ENCODE measurements at places on chromosomes 13 and 19. TPM values are rescaled to one million over a fixed set of nuclear protein-coding genes. Genes with fewer than 3 reads are reported as not detected.

ZNF285 gene
- total RNA-seq: 1.3 TPM

ZNF506 gene
- total RNA-seq: 23.6 TPM

APOC1 gene
- total RNA-seq: 22.9 TPM

GRIK5 gene
- 10.3 TPM for total RNA-seq

IL17D gene
- total RNA-seq: 1.4 TPM

ZNF570 gene
- 9.4 TPM for total RNA-seq

MAP4K1 gene
- total RNA-seq: 1.5 TPM

CKAP2 gene
- 120 TPM for total RNA-seq

RASGRP4 gene
- 0.73 TPM for total RNA-seq

GRCh38 chr19:30070198-30070967 lies 128.3 kb downstream of the URI1 start:
- DNase-seq: peak; percentile 72

DNA sequence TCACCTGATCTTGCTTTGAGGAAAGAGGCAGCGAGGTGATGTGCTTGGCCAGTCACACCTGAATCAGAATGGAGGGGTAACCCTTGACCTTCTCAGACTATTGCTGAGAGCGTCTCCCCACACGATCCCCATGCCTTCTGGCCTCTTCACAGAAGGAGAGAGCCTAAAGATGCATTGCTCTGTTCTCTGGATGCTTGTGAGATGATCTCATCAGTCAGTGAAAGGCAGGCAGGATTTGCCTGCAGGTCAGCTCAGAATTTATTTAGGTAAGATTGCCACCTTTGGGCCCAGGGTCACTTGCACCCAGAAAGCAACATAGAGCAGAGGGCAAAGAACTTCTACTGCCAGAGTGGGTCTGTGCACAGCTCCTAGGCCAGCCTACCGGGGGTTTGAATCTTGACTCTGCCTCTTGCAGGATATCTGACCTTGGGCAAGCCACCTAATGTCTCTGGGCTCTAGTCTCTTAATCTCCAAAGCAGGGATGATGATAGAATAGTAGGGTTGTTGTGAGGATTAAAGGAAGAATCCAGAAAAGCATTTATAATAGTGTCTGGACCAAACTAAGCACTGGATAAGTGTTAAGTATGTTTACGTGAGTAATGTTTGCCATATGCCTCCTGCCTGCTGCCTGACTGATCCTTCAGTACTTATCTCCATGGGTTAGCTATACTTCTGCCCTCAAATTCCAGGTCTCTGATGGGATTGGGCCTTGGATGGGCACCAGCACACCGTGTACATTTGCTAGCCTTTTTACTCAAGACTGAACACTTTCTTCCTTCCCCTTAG lies 8.4 kb upstream of the FLT1 start:
- no peak for DNase-seq

DNA sequence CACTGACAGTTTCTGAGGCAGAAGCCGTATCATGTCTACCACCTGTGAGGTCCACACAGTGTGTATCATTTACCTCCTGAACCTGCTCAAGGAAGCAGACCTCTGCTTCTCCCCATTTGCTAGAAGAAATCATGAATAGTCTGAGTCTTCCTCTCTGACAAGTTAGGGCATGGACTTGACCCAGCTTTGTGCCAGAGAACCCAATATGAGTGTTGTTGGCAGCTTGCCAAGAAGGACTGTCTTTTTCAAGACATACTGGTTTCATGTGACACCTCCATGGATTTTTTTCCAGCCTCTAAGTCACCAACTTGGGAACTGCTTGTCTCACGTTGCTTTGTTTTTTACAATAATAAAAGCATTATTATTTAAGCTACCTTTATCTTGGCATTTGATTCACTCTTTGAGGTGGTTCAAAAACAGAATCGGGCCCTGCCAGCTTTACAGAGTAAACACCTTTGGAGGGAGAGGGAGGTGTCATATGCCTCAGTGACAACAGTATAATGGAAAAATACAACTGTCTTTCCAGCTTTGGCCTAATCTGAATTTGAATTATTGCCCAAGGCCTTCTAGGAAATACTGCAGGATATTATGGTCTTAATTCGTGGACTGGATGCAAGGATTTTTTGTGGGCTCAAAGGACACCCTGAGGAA lies 9.6 kb downstream of the ZNF211 start:
- DNase-seq: no peak

DNA sequence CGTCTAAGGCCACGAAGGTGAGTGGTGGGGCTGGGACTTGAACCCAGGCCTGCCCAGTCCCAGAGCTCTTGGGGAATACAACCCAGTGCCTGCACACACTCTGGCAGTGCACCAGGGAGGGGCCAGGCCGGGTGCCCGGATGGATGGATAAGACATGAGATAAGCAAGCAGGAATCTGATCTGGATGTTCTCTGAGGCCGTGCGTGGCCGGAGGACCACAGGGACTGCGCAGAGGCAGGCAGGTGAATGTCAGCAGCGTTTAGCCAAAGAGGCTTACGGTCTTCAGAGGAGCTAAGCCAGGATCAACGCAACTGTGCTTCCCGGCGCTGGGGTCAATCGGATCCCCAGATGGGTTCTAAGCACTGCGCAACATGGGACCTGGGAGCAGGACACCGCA lies 1.5 kb downstream of the ZNF787 start:
- peak; percentile 26 for DNase-seq

DNA sequence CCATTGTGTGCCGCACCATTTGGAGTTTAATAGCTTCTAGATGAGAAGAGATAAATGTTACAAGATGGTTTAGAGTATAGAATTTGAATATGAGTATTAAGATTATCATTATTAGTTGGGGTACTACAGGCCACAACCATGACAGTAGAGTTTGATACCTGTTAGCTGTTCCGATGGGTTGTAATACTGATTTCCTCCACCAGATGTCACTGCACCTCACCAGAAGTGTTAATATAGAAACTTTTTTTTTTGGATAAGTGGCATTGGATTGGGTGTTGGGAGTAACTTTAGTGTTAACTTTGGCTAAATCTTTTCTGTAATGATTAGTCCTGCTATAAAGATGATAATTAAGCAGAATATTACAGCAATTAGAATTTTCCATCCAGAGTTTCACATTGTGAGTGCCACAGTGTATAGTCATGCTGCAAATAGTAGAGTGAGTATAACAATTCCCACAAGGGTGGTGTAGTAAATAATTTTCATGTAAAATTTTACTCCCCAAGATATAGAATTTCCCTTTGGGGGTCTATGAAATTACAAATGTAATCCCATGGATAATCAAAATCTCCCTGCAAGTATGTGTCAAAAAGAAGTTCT lies 56.3 kb downstream of the PSG3 start:
- no peak for DNase-seq

- DNase-seq: no peak
Observed at GRCh38 chr13:102839462-102839861, 6.4 kb upstream of the ERCC5 start.

- no peak for DNase-seq
Observed at GRCh38 chr19:3135961-3136683, at the start of gene GNA15. GNA15 (plus strand) TSS chr19:3136033; CDS start chr19:3136451, 418 bp downstream.

DNA sequence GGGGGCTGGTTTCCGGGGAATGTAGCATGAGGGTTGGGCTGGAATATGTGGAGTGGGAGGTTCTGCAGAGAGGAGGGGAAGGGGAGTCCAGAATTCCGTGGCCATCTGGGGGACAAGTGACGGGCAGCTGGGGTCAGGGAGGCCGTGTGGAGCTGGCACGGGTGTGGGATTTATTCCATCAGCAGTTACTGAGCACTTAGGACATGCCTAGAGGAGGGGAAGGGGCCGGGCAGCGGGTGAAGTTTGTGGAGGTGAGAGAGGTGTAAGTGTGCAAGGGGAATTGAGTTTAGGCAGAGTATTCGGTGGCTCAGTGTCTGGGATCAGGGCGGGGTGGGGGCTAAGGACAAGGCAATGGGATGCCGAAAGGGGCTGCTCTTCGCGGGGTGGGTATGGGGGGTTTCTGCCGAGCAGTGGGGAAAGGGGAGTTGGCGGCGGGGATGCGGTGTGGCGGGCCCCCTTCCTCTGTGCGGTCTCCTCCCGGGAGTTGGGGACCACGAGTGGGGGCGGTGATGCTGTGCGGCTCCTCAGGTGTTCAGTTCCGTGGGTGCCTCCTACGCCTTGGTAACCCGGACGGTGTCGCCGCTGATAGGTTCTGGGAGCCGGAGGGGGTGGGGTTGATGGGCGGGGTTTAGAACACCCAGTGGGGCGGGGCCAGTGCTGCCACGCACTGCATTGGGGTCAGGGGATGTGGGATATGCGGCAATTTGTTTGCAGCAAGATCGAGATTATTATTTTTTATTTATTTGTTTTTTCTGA lies 5.4 kb downstream of the CCDC61 start:
- no peak for DNase-seq

DNA sequence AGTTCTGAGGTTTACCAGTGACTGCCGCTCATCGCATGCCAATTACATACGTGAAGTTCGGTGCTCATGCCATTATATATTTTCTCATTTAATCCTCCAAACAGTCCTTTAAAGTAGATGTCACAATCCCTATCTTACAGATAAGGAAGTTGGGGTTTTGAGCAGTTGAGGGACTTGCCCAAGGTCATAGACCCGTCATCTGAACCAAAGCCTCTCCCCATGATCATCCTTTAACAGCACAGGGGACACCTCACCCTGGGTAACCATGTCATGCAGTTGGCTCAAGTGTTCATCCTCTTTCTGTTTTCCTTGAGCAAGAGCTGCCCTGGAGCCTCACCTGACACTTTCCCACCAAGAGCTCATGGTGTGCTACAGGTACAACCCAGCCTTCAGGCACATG lies 69.1 kb downstream of the HSPH1 start:
- DNase-seq: no peak

GRCh38 chr13:79448413-79448812 lies 32.5 kb upstream of the NDFIP2 start:
- peak; percentile 17 for DNase-seq

Data from SJCRH30 (cell line).